Activated naive CD8-positive, alpha-beta T cell treated with anti-CD3 and anti-CD28 coated beads, Interleukin-2, amount 50 U/mL, for 16 hours (primary cell): ENCODE measurements at places on chromosomes 4 and X.

GRCh38 chrX:110417128-110417527 lies 58.5 kb downstream of the RTL9 start:
- no peak for DNase-seq

GRCh38 chrX:19672222-19672812 lies 157.0 kb upstream of the MAP3K15 start:
- DNase-seq, result no peak

DNA sequence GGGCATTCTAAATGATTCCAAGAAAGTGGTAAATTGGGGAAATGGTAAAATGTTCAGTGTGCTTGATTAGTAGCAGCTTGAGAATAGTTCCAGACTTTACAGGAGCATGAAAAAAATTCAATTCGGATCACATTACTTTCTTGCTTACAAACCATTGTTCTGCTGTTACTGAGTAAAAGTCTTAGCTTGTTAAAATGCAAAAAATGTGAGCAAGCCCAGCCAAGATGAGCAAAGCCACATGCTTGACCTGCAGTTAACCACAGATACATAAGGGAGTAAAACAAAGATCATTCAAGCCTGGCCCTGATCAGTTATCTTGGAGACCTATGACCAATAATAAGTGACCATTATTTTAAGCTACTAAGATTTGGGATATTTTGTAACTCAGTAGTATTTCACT lies 562.9 kb upstream of the MAGEB2 start:
- DNase-seq, result no peak

DNA sequence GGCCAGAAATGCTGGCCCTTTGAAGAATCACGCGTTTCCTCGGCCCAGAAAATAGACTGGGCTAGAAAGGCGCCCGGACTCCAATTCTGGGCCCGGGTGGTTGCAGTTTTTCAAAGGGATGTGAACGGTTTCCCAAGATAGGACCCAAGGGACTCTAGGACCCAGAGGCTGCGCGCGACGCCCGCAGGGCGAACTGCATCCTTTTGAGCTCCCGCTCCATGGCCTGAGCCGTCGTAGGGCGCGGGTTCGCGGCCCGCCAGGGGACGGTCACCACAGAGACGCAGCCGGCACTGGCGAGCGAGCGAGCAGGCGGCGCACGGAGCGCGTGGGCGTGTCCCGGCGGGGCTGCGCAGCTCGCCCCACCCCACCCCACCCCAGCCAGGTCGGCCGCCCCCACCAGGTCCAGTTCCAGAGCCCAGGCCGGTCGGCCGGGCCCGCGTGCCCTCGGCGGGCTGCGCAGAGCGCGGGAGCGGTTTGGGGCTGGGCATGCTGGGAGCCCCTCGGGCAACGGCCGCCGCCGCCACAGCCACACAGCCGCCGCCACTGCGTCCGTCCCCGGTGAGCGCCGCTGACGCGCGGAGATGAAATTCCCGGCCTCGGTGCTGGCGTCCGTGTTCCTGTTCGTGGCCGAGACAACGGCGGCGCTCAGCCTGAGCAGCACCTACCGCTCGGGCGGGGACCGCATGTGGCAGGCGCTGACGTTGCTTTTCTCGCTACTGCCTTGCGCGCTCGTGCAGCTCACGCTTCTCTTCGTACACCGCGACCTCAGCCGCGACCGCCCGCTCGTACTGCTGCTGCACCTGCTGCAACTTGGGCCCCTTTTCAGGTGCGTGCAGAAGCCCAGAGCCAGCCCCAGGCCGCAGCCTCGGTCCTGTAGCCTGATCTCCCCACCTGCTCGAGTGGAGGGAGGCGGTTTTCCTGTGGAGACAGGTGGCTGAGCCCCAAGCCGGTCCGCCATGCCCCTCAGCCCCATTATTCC lies at the start of gene XK:
TSS of gene XK (plus strand) at position 411 of the 979 bp plus-strand sequence. CDS start at position 582, 171 bp downstream.
- DNase-seq, result no peak

DNA sequence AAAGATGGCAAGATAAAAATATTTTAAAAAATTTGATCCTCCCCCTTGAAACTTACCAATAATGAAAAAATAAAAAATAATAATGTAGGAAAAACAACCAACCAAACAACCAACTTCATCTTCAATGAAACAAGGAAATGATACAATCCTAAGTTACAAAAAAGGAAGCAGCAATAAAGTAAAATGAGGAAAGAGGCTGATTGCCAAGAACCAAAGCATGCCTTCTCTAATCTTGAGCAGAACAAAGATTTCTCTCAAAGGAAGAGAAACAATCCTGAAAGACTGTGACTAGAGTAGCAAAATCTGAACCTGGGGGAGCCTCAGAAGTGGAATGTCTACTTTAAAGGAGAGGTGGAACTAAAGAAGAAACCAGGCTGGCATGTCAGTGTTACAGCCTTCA lies 10.9 kb upstream of the WDFY3 start:
- no peak for DNase-seq
